ENCODE measurements at places on chromosomes 16 and 17.
A peak's percentile ranks its signal among the peaks of the same experiment; 100 is the strongest.

DNA sequence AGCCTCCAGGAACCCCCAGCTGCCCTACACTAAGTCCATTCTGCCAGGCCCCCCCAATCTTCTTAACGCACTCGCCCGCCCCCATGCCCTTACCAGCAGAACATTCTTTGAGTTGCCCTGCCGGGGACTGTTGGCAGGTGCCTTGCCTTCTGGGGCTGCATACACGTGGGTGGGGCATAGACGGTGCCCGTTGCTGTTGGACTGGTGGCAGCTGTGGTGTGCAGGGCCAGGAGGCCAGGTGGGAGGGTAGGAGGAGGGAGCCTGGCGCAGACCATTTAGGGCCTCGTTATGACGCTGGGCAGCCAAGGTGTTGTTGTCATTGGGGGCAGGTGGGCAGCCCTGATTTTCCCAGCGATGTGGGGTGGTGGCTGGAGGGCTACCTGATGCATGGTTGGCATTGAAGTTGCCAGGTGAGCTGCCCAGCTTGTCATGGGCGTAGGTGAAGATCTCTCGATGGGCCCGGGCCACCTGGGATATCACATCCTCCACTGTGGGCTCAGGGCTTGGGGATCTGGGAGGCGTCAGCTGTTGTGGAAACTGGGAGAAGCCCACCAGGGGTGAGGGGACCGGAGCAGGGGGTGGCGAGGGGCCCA lies 4.9 kb downstream of the NR1D1 start:
- DNase-seq: no peak

- no peak for DNase-seq
Observed at GRCh38 chr16:56611281-56611833, 3.0 kb downstream of the MT2A start.

- peak; percentile 48 for DNase-seq
Observed at GRCh38 chr16:84562174-84562815, 55.6 kb downstream of the COTL1 start.

DNA sequence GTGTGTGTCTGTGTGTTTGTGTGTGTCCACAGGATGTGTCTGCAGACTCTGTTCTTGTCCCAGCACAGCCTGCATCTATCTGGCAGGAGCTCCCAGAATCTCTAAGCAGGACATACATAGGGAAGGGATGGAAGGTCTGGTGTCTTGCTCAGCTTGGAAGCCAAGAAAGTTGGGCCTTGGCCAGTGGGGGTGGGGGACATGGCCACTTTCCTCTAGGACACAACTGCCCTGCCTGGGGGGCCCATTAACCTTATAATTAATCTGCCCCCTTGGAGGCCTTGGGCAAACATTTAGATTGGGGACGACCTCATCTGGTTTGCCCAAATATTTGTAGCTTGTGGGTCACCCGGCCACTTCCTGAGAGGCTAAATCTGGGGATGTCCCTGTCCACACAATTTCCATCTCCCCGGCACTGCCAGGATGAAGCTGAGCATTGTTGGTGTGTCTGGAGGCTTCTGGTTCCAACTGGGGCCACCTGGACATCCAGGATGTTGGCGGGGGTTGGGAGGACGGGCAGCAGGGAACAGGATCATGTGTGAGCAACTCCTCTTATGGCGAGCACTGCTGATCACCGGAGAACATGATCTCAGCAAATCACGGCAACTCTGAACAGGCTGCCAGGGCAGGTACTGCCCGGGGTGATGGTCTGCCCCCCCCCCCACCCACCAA lies 17.2 kb upstream of the FOXF1 start:
- DNase-seq: no peak

DNA sequence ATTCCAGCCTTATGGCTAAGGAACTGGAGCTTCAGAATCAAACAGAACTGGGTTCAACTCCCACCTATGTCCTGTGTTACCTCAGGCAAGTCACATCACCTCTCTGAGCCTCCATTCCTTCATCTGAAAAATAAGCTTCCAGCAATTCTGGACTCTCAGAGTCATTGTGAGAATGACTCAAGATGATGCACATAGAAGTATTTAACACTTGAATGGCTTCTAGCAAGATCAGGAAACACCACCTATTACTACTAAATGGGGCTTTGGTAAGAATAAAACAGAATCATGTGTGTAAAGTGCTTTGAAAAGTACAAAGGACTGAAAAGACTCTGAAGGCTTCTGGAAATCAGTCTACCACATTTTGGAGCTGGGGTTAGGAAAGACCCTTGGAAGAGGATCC lies 30.8 kb upstream of the CALB2 start:
- no peak for DNase-seq

DNA sequence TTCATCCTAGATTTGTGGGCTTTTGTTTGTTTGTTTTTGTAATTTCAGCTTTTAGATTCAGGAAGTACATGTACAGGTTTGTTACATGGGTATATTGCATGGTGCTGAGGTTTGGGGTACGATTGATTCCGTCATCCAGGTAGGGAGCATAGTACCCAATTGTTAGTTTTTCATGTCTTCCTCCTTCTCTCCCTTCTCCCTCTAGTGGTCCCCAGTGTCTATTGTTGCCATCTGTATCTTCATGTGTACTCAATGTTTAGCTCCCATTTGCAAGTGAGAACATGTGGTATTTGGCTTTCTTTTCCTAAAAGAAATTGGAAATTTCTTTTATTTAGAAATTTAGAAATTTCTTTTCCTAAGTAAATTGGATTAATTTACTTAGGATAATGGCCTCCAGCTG lies 37.1 kb upstream of the BCAS3 start:
- no peak for DNase-seq

DNA sequence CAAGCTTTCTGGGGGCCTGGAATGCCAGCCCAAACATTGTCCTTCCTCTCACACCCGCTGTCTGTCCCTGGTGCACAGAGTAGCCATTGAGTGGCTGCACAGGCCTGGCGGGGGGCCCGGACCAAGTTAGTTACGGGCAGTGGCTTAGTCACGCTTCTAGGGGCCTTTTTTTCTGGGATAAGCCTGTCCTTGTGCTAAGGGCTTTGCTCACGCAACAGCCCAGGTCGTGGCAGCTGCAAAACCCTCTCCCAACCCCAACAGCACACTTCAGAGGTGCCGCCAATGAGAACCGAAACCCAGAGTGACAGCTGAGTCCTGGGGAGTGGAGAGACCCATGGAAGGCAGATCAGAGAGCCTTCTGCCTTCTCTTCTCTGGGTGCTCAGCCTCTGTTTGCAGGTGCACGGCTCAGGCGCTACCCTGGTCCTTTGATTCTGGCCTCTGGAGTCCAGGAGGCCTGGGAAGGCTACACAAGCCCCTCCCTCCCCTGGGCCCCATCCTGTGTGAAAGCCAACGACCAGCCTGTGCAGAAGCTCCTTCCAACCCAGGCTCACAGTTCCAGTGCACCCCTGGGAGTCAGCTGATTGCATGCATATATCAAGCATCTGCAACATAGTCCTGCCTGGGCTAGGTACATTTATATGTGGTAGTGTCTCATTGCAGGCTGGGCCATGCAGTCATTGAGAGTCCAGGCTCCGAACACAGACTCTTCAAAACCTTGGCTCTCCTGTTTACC lies 9.1 kb downstream of the WSCD1 start:
- DNase-seq: no peak

- DNase-seq: no peak
Observed at GRCh38 chr17:3594976-3595375, 14.2 kb downstream of the TRPV1 start.

DNA sequence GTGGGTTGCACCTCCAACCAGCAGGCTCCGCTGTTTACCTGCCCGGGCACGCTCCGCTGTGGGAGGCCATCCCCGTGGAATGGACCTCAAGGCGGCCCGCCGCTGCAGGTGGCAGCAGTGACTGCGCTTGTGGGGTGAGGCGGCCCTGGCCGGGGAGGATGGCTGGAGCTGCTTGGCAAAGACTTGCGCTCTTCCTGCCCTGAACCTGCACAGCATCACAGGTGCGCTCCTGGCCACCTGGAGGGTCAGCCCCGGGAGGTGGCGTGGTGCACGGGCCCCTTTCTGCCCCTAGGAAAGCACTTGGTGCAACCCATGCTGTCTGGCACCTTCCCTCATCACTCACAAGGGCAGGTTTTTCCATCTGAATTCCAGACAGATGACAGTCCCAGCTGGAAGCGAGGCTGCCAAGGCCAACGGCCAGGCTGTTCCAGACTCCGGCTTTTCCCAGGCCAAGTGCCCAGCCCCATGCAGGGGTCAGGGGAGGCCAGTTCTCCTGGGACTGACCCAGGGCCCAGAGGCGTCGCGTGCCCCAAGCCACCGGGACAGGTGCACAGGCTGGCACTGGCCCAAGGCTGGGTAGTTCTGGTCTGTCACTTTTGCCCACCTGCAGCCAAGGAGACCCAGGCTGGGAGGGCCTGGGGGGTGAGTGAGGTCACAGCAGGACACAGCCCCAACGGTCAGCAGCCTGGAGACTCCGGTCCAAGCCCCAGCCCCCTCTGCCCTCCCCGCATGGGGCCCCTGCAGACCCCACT lies 13.3 kb downstream of the UTS2R start:
- no peak for DNase-seq

DNA sequence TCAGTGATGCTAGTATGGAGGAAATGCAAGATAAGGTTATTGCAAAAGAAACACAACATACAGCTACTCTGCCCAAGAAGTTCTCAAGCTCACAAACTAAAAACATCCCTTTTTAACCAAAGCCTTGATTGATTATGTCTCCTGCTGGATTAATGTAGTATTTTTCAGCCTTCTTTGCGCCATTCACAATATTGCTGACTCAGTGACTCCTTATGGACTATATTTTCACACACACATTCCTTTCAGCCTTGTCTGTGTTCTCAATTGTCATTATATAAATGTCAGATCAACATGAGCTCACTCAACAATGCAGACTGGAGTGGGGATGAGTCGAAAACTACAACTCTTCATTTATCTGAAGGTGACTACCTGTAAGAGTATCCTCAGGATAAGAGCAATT lies 579.3 kb upstream of the CDH8 start:
- DNase-seq: no peak

GRCh38 chr17:35799942-35800341 lies 4.5 kb upstream of the MMP28 start:
- no peak for DNase-seq

- DNase-seq: no peak
Observed at GRCh38 chr17:4362141-4362540, 4.3 kb downstream of the UBE2G1 start.

DNA sequence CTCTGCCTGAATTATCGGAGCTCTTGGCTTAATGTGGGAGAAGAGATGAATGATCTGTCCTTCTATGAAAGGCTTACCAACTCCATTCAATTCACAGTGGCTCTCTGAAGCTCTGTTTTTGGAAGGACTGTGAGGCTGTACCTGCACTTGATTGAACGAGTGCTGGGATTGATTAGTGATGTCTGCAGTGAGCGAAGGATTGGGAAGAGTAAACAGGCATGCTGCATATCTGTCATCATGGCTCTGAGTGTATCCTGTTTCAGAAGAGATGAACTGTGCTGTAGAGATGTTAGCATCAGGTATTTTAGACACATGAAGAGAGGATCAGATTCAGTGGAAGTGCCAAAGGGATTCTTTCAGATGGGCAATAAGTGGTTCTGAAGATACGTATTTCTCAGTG lies 564.0 kb downstream of the MAF start:
- no peak for DNase-seq
